ENCODE measurements at places on chromosomes 2 and 18.

GRCh38 chr2:106062627-106063026 is 131.5 kb downstream of the UXS1 start:
- no peak for DNase-seq

- DNase-seq: no peak
Measured at GRCh38 chr2:62768615-62769014, 63.1 kb downstream of the EHBP1 start.

DNA sequence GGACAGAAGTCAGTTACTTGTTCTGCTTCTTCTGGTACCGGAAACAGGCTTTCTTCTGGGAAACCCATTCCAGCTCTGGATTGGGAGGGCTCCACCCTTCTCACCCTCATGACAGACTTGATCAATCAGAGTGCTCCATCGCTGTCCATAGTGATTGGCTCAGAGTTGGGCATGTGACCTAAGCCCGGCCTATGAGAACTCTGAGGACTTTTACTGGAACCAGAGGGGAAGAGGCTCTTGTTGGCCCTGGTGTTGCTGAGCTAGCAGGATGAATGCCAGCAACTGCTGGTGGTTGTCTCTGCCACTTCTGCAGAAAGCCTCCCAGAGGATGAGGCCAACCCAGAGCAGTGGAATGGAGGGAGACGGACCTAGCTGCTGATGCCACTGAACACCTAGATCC is 33.3 kb downstream of the TMEM37 start:
- DNase-seq: no peak

GRCh38 chr18:3715231-3716080 is 265.5 kb downstream of the TGIF1 start:
- DNase-seq: no peak

DNA sequence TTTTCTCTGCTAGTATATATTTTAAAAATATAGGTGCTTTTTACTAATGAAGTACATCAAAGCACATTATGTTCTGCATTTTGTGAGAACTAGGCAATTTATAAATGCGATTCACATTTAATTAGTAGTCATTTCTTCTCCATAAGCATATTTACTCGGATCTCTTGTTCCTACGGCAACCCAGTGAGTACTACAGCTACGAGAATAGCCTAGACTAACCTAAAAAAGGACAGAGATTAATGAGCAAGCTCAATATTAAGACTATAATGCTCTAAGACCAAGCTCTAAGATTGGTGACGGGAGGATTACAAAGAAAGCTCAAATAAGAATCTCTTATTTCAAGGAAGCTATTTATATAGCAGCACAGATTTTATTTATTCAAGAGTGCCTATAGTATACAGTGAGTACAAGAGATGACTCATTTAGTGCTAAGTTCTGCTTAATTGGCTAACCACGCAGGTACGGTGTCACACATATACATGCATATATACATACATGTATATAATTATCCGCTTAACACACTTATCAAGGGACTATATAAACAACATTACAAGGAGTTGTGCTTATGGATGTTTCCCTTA is 364.7 kb downstream of the GPD2 start:
- DNase-seq: no peak

GRCh38 chr18:22223254-22223964 is 54.0 kb downstream of the GATA6 start:
- no peak for DNase-seq

- no peak for DNase-seq
Measured at GRCh38 chr2:58938988-58939387, 697.9 kb upstream of the FANCL start.

DNA sequence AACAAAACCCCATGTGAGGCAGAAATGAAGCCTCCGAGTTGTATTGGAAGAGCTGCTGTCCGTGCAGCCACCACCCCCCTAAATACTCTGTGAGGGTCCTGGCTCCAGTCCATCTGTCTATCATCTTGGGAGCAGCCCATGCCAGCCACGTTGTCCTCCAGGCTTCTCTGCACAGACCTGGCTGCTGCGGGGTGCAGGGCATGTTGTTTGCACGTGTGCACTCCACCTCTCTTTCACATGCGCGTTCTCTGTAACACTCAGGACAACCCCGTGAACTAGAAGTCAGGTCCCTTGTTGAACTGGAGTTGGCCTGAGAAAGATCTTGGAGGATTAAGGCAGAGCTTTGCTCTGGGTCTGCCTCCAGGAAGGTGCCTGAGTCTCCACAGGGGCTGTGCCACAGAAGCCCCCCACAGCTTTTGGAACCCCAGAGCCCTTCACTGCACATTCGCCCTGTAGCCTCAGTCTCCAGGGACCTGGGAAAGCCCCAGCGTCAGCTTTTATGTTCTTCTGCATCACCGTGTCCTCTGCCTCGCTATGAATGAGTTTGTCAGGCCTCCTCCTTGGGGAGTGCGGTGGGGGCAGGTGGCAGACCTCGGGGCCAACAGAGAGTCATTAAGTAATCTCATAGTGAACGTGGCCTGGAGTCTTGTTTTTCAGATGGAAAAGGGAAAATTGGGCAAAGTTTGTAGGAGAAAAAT is 16.6 kb downstream of the RTP5 start:
- DNase-seq: no peak

GRCh38 chr2:189308056-189308790 is 128.7 kb upstream of the COL5A2 start:
- no peak for DNase-seq

GRCh38 chr18:79690586-79691482 is 11.2 kb downstream of the CTDP1 start:
- no peak for DNase-seq

GRCh38 chr2:217972490-217972889 is 30.3 kb downstream of the TNS1 start:
- DNase-seq: no peak

GRCh38 chr18:48657447-48658120 is 118.8 kb downstream of the CTIF start:
- no peak for DNase-seq

DNA sequence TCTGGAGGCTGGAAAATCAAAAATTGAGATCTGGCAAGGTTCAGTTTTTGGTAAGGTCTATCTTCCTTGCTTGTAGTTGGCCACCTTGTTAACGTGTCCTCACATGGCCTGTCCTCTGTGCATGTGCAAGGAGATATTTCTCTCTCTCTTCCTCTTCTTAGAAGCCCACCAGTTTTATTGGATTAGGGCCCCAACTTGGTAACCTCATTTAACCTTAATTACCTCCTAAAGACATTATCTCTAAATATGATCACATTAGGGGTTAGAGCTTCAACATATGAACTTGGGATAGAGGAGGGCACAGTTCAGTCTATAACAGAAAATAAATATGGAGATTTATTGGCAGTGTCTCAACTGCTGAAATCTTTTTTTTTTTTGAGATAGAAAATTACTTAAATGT is 19.6 kb upstream of the RND3 start:
- DNase-seq: no peak

GRCh38 chr18:48152549-48152948 is 222.1 kb upstream of the SMAD2 start:
- no peak for DNase-seq

DNA sequence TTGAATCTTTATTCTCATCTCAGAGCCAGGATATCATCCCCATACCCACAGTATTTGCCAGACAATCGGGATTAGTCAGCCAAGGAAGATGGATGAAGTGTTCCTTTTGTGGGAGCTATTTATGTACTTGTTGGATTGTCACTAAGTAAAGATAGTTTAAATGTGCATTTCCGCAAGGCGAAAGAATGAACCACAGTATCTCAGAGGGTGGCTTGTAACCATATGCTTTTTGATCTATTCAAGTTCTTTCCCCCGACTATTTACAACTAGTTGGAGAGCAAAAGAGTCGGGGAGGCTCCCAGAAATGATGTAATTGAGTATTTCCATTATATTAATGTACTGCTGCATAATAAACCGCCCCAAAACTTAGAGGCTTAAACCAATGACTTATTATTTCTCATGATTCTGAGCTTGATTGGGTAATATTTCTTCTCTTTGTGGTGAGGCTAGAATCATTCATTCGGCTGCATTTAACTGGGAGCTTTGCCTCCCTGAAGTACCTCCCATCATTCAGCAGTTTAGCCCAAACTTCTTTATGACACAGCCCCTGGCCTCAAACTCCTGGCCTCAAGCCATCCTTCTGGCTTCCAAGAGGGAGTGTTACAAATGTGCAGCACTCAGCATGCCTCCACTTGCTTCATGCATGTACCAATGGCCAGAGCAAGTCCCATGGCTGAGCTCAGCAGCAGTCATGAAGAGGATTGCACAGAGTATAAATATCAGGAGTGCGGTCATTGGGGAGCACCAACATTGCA is 423.7 kb downstream of the METTL4 start:
- DNase-seq: no peak

GRCh38 chr2:53949457-53949856 is 21.3 kb downstream of the PSME4 start:
- DNase-seq: no peak

- DNase-seq: no peak
Measured at GRCh38 chr18:52140986-52141385, 199.0 kb upstream of the DCC start.

- DNase-seq: peak; percentile 5
Measured at GRCh38 chr2:212832211-212833195, 293.9 kb upstream of the ERBB4 start.

- DNase-seq: peak; percentile 61
Measured at GRCh38 chr2:31333527-31334183, 80.9 kb downstream of the XDH start.

- no peak for DNase-seq
Measured at GRCh38 chr2:99190548-99190947, 9.6 kb downstream of the MRPL30 start.

GRCh38 chr2:98849113-98849512 is 86.9 kb downstream of the CRACDL start:
- DNase-seq: no peak

- no peak for DNase-seq
Measured at GRCh38 chr2:118858485-118859156, 11.2 kb upstream of the EN1 start.

- DNase-seq: no peak
Measured at GRCh38 chr18:10182009-10182624, 268.3 kb downstream of the VAPA start.

DNA sequence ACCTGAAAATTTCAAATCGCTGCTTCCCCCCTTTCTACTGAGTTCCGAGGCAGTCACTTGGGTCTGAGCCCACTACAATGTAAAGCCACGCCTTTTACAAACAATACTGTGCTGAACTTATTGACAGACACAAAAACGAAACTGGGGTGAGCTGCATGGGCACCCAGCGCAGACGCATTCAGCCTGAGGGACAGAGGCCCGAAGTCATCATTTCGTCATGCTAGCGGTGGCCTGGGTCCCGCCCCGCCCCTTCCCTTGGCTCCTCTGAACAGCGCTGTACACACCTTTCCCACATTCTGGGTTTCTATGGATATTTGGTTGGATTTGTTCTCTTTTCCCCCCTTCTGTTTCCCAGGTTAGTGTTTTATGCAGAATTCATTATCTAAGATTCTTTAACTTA is 71.7 kb downstream of the EIPR1 start:
- DNase-seq: no peak

DNA sequence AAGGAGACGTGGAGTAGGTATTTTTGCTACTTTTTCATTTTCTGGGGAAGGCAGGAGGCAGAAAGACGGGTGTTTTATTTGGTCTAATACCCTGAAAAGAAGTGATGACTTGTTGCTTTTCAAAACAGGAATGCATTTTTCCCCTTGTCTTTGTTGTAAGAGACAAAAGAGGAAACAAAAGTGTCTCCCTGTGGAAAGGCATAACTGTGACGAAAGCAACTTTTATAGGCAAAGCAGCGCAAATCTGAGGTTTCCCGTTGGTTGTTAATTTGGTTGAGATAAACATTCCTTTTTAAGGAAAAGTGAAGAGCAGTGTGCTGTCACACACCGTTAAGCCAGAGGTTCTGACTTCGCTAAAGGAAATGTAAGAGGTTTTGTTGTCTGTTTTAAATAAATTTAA is 3.4 kb downstream of the FZD7 start:
- DNase-seq: no peak

DNA sequence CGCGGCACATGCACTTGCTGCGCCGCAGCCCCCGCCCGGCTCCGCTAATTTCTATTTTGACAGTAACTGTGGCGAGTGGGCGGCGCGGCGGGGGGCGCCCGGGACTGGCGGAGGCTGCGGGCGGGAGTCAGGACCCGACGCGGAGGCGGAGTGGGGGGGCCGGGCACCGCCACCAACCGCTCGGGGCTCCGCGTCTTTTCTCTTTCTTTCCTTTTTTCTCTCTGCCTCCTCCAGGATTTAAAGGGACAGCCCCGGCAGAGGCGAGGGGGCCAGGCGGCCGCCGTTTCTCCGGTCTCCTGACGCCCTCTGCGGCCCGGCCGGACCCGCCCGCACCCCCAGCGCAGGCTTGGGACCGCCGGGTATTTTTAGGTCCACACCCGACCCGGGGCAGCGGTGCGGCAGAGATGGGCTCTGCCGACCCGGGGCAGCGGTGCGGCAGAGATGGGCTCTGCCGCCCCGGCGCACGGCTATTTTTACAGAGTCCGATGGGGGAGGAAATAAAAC is 460 bp upstream of the ZBTB7C start:
- DNase-seq: no peak

GRCh38 chr2:80560326-80560725 is 255.8 kb upstream of the LRRTM1 start:
- no peak for DNase-seq

DNA sequence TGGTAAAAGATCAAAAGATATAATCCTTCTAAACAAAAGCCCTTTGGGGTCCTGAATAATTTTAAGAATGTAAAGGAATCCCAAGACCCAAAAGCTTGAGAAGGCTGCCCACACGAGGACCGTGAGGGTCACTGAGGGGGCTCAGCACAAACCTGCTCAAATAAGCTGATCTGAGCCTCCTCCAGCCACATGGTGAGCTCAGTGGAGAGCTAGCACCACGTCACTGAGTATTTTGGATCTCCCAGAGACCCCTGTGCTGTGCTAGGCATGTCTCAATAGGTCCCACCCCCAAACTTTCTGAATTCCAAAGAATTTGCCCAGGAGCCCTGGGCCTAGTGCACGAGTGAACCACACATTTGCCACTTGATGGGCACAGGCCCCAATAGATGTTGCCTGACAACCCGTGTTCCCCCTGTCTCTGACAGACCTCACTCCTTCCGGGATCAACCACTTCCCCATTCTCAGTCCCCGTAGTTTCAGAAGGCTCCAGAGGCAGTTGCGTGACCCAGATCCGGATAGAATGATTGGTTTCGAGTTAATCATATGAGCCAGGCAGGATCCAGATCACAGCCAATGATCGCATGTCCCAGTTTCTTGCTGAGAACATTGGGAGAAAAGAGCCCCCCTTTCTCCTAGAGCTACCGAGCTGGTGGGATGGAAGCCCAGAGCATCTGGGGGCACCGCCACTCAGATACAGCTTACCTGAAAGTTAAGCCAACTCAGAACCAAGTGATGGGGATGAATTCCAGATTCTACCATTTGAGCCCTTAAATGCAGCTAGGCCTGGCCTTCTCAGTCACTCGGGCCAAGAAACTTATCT is 203.8 kb downstream of the TNS1 start:
- DNase-seq: peak; percentile 31

GRCh38 chr2:229150317-229150716 is 120.8 kb downstream of the PID1 start:
- DNase-seq: no peak

- DNase-seq: no peak
Measured at GRCh38 chr18:44796429-44797428, 116.0 kb downstream of the SETBP1 start.
